HL-60 (cell line): ENCODE measurements at places on chromosomes 7 and 10.

DNA sequence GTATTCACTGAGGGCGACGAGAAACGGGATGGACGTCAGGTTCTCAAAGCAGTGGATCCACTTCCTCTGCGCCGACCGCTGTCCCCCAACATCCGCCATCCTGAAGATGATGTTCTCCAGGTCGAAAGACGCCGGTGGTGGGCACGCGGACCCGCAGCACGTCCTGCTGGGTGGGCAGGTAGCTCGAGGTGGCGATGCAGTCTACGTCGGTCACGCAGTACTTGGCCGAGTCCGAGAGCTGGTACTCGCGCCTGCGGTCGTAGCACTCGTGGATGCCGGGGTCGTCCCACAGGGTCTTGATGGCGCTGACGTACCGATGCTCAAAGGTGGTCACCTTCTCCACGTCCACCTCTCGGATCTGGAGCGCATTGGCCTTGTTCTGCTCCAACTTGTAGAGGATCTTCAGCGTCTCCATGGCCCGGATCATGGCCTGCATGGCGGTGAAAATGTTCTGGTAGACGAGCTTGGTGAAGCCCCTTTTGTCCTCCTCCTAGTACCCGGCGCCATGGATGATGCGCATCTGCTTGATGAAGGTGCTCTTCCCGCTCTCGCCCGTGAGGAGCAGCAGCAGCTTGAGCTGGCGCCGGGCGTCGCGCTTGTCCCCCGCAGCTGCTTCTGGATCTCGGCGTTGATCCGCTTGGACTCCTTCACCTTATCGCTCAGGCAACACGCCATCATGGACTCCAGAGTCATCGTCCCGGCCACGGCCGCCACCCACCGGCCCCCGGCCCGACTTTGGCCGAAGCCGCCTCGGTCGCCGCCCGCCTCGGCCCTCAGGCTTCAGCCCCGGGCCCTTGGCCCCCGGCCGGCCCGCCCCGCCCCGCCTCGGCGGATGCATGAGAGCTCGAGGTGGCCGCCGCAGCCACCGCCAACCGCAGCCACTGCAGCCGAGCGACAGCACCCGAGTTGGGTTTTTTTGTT lies 122.9 kb upstream of the KCTD7 start:
- DNase-seq, result no peak

DNA sequence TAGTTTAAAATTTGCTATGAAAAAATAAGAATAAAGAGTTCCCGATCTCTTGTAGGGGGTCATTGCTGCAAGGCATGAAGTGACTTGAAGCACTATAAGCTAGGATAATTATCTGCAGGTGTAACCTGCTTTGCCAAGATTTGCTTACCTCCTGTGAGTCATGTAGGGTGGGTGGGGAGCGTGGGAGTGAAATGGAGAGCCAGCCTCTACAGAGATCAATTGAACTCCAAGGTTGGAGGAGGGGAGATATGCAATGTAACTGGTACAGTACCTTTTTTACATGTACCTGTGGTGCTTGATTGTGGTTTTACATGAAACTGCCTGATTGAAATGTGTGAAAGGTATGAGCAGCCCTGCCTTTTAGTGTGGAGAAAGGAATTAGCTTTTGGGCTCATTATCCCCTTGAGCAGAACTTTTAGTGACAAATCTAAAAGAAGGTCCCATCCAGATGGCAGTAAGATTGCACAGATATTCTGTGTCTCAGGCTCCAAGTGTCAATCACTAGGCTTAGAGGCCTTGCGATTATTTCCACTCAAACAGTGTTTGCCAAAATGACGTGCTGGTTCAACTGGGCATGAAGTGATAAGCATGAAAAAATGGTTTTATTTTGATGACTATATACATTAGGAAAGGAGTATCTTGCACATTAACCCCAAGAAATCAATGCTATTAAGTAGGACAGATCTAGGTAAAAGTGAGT lies 138.6 kb upstream of the GRB10 start:
- no peak for DNase-seq

DNA sequence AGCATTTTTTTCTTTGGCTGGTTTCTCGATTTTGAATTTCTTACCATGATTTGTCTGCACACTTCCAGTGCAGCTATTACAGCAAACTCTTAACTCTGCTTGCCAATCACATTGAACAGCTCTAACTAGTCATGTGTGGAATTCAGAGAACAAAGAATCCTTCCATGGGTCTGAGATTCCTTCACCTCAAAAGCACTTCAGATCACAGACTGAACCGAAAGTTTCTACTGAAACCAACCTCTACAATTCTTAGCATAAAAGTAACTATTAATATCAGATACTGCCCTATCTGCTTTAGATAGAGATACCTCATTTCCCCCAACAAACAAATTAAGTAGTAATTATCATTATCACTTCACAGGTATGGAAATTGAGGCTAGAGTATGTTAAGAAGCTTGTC lies 56.5 kb upstream of the SP4 start:
- DNase-seq, result no peak

DNA sequence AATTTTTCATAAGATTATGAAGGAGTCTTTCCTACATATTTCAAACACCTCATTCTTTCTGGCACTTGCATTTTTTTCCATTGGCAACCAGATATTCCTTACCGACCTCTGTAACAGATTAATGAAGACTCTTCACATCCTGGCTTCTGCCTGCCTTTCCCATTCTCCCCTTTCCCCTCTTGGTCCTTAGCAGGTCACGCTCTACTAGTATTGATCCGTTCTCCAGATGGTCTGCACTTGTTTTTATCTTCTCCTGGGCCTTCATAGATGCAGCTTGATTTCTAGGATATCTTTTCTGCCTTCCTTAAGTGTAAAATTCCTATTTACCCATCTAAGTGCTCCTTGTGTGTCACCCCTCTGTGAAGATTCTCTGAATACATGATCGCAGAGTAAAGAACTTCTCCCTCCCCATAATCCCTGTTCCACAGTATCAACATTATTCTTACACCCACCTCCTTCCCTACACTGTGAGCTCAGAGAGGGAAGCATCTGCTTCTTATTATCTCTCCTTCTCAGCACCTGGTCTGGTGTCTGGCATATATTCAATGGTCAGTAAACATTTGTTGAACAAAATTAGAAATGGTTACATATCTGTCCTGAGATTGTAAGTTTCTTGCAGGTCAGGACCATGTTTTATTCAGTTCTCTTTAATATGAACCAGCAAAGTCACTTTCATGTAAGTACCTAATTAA lies 654.2 kb downstream of the REEP3 start:
- DNase-seq, result no peak

DNA sequence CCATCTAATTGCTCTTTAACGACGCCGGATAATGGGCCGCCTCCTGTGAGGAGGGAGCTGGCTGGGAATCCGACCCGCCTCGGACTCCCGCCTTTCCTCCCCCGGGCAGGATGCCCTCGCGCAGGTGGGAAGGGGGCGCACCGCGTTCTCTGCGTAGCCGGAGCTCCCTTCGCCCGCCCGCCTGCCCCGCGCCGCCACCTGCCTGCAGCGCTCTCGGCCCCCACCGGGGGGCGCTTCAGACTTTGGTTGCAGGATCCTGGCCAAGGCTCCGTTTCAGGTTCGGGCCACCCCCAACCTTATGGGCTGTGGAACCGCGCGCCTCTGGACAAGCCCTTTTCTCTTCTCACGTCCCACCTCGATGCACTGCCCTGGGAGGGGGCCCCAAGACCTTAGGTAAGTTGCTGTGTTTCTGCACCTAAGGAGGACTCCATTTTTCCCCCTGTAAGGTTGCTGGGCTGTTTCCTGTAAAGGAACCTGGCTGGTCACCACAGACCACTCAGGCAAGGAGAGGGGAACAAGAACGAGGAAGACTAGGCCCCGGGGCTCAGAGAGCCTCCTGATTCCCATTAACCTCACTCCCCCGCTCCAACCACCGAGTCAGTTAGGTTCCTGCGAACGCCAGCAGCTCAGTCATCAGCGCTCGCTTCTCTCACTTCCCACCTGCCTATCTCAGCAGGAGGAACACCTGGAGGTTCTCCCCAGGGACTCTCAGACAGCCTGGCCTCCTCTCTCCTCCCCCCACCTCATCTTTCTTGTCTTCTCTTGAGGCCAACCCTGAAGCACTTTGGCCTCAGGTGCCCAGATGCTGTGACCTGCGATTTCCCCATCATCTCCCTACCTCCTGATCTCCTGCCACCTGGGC lies 11.3 kb upstream of the KAZALD1 start:
- DNase-seq, result no peak

- no peak for DNase-seq
Observed at GRCh38 chr10:26887611-26888215, 27.0 kb upstream of the ABI1 start.

GRCh38 chr7:145156834-145157233 lies 321.0 kb upstream of the TPK1 start:
- no peak for DNase-seq

DNA sequence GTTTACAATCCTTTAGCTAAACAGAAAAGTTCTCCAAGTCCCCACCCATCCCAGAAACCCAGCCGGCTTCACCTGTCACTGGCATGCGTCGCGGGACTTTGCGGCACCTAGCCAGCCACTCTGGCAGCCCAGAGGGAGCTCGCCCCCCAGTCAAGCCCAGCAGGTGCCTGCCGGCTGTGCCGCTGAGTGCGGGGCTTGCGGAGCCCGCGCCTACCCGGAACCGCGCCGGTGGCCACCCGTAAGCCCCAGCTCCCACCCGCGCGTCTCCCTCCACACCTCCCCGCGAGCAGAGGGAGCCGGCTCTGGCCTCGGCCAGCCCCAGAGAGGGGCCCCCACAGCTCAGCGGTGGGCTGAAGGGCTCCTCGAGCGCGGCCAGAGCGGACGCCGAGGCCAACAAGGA lies 446.1 kb downstream of the GRM8 start:
- DNase-seq, result no peak

DNA sequence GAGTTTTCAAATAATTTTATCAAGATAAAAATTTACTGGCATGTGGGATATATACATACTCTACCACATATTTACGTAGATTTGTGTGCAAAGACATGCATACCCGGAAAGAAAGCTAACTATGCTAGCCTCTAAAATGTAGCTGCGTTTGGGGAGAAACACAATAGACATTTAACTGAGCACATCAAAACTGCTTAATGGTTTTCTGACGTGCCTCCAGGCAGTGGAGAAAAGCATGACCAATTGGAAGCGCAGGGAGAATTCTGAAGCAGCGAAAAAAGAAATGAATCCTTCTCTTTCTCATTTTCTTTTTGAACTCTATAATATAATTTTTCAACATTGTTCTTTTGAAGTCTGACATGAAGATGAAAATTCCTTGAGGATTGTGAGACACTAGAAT lies 60.3 kb upstream of the LYZL1 start:
- DNase-seq, result no peak

- DNase-seq, result no peak
Observed at GRCh38 chr10:66514666-66515065, 411.2 kb upstream of the LRRTM3 start.

DNA sequence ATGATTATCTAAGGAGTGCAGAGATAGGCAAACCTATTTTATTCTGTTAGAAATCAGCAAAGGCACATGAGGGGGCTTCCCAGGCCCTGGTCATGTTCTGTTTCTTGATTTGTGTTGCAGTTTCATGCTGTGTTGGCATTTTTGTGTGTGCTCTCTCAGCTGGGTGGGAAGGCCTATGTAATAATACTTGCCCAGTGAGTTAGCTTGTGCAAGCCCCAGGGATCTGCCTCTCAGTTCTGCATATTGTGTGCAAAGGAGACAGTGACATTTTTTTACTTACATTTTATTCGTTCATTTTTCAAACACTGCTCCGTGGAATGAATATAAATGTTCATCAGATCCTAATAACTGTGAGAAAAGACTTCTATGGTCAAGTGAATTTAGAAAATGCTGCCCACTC lies 119.0 kb downstream of the VWC2 start:
- DNase-seq, result no peak

GRCh38 chr10:63843107-63843506 lies 321.9 kb downstream of the REEP3 start:
- no peak for DNase-seq

GRCh38 chr10:70503776-70504175 lies 25.2 kb downstream of the PALD1 start:
- no peak for DNase-seq

DNA sequence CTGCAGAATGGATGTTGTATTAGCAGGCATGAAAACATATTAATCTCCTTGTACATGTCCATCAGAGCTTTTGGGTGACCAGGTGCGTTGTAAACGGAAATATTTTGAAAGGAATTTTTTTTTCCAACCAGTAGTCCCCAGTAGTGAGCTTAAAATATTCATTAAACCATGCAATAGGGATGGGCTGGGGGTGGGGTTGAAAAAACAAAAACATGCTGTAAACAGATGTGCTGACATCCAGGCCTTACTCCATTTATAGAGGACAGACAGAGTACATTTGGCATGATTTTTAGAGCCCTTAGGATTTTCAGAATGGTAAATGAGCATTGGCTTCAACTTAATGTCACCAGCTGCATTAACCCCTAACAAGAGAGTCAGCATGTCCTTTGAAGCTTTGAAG lies 50.2 kb downstream of the PTPN12 start:
- no peak for DNase-seq

GRCh38 chr10:80518807-80519360 lies 18.8 kb upstream of the SH2D4B start:
- DNase-seq, result no peak

GRCh38 chr10:128868481-128868880 lies 598.6 kb upstream of the MGMT start:
- no peak for DNase-seq

DNA sequence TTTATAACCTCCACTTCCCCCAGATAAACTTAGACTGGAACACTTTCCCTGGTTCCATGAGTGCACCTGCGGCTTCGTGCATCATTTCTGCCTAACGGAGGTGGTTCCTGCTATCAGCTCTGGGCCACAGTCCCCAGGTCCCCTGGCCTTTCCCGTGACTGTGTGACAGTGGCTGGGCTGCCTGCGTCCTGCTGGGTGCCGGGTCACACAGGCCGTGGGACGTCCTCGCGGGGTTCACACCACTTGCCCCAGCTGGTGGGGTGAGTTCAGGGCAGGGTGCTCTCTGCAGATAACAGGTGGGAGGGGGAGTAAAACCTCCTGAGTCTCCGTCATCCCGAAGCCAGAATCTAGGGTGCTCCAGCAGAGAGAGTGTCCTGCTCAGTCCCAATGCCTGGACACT lies 58.7 kb upstream of the CFAP46 start:
- DNase-seq, result no peak

DNA sequence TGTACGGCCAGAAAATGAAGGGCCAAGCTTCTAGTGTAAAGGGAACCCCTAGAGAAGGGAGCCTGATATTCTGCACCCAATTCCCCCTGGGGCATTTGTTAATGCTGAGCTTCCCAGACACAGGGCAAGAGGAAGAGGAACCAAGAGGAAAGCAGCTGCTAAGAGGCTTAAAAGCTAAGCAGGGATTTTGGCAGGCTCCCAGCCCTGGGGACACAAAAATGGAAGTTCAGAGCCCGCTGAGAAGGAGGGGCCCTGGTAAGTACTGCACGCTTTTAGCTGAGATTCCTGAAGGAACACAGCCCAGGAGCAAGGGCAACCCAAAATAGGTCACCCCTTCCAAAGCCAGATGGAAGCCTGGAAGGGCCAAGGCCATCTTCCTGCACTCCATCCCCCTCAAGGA lies 387.3 kb upstream of the MGMT start:
- DNase-seq, result no peak

DNA sequence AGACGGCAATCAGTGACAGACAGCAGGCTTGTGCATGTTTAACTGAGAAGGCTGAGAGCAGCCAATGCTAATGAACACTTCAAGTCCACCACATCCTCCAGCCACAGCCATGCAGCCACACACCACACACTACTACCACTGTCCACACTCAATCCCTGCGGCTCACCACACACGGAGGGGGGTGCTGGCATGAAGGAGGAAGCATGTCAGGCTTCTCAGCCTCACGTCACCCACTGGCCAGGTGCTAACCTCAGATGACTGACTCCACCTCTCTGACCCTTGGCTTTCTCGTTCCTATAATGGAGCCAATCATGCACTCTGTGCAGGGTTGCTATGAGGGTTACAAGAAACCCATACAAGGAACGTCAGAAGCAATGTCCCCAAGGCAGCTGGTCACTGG lies 165.4 kb upstream of the RNF32 start:
- peak; percentile 21 for DNase-seq

- DNase-seq, result no peak
Observed at GRCh38 chr7:145817687-145818086, 298.9 kb upstream of the CNTNAP2 start.
